Neural crest cell (in vitro differentiated cells): ENCODE measurements at places on chromosomes 4 and X.
A peak's percentile ranks its signal among the peaks of the same experiment; 100 is the strongest.

- DNase-seq = no peak
- H3K27ac ChIP-seq = no peak overlapping the region
- H3K4me1 ChIP-seq = no peaks in the 10 kb centered on the region
- no peak overlapping the region for H3K4me3 ChIP-seq
These were observed 12.6 kb downstream of the CENPU start for GRCh38 chr4:184721254-184721653.

DNA sequence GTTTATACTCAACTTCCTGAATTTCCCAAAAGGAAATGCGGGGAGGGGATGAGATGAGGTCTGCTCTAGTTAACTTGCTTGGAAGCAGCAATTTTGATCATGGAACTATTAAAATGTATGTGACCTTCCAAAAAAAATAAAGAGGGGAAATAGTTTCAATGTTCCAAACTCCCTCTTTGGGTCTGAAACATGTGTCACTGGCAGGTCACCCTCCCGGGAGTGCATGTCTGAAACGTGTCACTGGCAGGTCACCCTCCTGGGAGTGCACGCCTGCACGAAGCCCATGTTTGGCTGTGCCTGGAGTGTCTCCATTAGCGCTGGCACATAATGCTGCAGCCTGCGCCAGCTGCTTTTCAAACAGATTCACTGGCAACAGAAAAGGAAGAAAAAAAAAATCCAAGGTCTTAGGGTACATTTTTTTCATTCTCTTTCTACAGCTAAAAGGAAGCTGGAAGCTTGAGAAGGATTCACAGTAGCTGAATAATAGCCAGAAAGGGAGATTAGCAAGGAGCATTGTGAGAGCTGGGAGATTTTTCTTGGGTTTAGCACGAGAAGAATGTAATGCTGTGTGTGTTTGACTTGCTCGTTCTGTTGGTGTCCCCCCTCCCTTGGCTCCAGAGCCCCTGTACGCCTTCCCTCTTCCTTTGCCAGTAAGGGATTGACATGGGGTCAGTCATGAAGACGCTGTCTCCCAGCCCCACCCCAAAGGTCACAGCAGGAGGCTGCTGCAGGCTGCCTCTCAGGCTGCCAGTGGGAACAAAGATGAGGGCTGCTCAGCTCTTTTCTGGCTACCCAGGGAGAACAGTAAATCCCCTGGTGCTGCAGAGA, 39.2 kb upstream of the TLR3 start:
- DNase-seq = no peak
- H3K4me3 ChIP-seq = peak overlapping the region; percentile 65
- H3K27ac ChIP-seq = peak overlapping the region; percentile 97
- H3K27me3 ChIP-seq = no peaks in the 10 kb centered on the region
- H3K4me1 ChIP-seq = peaks cover 22% of the 10 kb centered on the region

- DNase-seq = no peak
- peaks cover 11% of the 10 kb centered on the region for H3K4me1 ChIP-seq
These were observed 79.9 kb downstream of the AMOT start for GRCh38 chrX:112760697-112761096.

- no peaks in the 10 kb centered on the region for H3K36me3 ChIP-seq
- H3K4me3 ChIP-seq = no peak overlapping the region
- H3K27ac ChIP-seq = no peak overlapping the region
- no peaks in the 10 kb centered on the region for H3K4me1 ChIP-seq
- H3K27me3 ChIP-seq = no peaks in the 10 kb centered on the region
These were observed 84.8 kb downstream of the RTL3 start for GRCh38 chrX:78574306-78574705.

DNA sequence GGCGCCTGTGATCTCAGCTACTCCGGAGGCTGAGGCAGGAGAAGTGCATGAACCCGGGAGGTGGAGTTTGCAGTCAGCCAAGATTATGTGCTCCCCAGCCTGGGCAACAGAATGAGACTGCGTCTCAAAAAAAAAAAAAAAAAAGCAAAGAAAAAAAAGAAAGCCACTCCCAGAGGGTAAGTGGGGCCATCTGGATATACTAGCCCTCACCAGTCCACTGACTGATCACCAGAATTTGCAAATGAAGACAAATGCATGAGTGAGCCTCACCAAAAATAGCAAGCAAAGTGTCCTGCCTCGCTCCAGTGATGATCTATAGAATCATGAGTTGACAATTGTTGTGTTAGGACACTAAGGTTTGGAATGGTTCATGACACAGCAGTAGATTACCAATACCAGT, 47.6 kb downstream of the ZFP42 start:
- H3K36me3 ChIP-seq = no peaks in the 10 kb centered on the region
- no peak overlapping the region for H3K27ac ChIP-seq
- no peak overlapping the region for H3K4me3 ChIP-seq

DNA sequence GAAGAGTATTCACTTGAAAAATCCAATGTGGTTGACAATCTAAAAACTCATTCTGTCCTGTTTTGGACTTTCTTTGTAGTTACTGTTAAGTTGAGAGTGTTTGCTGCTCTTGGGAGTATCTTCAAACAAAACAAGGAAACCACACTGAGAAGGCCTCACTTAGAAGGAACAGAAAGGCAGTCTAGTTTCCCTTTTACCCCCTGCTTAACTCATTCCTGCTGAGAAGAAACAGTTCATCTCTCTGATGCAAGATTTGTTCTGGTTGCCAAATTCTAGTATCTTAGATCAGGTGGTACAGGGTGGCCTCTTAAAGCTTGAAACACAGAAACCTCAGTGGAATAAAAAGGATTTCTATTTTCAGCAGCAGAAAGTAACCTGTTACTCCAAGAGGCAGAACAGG, 41.4 kb downstream of the GUCY2F start:
- no peak for DNase-seq
- H3K4me3 ChIP-seq = no peak overlapping the region
- no peaks in the 10 kb centered on the region for H3K36me3 ChIP-seq
- no peaks in the 10 kb centered on the region for H3K27me3 ChIP-seq
